ENCODE measurements at places on chromosomes 6 and 20.

DNA sequence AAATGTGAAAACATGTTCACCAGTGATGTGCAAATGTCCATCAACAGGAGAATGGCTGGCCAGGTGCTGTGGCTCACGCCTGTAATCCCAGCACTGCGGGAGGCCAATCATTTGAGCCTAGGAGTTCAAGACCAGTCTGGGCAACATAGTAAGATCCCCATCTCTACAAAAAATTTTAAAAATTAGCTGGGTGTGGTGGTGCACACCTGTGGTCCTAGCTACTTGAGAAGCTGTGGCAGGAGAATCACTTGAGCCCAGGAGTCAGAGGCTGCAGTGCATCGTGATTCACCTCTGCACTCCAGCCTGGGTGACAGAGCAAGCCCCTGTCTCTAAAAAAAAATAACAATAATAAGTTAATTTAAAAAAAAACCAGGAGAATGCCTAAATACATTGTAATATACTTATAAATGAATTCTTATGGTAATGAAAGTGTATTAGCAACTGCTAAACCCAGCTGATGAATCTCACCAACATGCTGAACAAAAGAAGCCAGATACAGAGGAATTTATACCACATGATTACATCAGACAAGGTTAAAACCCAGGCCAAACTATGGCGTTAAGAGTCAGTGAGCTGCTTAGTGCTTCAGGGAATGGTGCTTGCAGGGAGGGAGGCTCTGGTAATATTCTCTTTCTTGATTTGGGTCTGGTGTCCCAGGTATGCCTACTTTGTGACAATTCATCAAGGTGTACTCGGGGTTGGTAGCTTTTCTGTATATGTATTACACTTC lies 36.4 kb downstream of the RPP40 start:
- no peak for DNase-seq

DNA sequence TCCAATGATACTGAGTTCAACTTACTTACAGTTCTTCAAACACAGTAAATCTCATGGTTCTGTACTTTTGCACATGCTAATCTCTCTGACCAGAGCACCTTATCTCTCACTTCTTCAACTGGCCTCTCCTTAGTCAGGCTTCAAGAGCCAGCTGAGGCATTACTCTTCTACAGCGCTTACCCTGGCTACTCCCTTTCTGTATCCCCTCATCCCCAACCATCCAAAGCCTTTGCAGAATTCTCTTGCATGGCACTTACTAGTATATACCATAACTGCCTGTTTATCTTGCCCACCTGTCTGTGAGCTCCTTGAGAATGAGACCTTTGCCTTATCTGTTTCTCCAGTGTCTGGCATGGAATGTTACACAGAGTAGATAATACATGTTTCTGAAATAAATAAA lies 49.2 kb downstream of the SESN1 start:
- no peak for DNase-seq

DNA sequence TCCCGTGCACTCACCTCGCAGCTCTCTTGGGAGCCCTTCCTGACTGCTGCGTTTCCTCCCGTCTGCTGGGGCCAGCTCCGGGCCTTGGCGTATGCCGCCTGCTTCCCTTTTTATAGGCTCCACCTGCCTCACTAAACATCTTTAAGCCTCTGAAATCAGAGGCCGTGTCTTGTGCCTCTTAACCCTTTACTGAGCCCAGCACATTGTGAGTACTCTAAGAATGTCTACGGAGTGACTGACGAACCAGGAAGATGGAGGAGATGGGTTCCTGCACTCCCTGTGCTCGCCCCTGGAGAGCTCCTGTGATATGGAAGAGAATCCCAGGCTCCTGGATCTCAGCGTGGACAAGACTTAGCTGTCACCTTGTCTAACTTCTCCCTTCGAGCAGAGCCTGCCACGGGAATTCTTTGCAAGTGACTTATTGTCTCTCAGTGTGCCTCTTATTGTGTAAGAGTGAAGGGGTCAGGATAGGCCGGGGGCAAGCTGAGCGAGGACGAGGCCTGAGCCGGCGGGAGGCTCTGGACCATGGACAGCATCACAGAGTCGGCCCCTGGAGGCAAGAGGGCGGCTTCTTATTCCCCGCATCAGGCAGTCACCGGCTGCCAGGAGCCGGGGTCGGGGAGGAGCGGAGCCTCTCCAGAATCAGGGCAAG lies 70.9 kb upstream of the CCDC167 start:
- DNase-seq: no peak

DNA sequence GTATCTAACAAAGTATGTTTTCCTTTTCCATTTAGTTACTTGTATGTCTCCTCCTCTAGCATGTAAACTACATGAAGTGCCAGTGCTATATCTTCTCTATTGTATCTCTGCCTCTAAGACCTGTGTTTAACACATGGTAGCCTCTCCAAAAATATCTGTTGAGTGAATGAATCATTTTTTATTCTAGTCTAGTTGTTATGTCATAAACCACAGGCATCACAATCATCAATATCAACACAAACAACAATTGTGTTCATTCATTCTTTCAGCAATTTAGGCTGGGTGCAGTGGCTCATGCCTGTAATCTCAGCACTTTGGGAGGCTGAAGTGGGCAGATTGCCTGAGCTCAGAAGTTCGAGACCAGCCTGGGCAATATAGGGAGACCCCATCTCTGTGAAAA lies 111.6 kb upstream of the EYA4 start:
- no peak for DNase-seq

GRCh38 chr6:63476302-63476701 lies 96.0 kb upstream of the LOC128125822 start:
- DNase-seq: no peak

DNA sequence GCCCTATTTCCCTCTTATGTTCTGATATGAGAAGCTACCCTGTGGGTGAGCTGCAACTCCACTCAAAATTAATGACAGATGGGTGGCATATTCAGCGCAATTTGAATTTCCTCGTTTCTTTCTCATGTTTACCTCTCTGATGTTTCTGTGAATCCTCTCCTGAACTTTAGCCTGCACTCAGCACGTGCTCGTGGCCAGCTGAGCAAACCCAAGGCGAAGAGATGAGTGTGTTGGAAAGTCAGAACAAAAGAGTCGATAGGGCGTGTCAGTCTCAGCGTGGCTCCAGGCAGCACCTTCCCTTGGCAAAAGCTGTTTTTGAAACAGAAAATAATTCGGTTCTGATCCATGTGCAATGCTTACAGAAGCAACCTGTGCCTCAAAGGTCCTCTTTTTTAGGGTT lies 226.1 kb upstream of the GMDS start:
- DNase-seq: no peak

DNA sequence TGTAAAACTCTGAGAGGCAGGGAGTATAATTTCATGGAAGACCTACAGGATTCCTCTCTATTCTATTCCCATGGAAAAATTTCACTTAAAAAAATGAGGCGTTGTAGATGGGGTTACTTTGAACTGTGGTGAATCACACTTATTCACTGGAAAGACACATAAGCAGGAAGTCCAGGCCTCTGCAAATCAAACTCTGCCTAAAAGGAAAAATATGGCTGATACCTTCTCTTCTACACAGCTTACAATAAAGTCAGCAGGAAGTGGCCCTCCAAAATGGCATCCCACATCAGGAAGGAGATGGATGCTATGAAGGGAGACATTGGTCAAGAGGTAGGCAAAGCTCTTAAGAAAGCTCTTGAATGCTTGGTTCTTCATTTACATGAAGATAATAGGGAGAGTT lies 115.9 kb downstream of the FYN start:
- DNase-seq: no peak

- no peak for DNase-seq
Measured at GRCh38 chr6:136012198-136012887, 160.8 kb downstream of the PDE7B start.

- peak; percentile 21 for DNase-seq
Measured at GRCh38 chr20:4082406-4083097, 67.2 kb upstream of the RNF24 start.

DNA sequence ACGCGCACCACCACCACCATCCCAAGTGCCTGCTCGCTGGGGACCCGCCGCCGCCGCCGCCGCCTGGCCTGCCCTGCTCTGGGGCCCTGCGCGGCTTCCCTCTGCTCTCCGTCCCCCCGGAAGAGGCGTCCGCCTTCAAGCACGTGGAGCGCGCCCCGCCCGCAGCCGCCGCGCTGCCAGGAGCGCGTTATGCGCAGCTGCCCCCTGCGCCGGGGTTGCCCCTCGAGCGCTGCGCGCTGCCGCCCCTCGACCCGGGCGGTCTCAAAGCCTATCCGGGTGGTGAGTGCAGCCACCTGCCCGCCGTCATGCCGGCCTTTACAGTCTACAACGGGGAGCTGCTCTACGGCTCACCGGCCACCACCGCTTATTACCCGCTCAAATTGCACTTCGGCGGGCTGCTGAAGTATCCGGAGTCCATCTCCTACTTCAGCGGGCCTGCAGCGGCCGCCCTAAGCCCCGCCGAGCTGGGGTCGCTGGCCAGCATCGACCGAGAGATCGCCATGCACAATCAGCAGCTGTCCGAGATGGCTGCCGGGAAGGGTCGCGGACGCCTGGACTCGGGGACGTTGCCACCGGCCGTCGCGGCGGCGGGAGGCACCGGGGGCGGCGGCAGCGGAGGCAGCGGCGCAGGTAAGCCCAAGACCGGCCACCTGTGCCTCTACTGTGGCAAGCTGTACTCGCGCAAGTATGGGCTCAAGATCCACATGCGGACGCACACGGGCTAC lies 7.2 kb downstream of the PRDM13 start:
- no peak for DNase-seq

DNA sequence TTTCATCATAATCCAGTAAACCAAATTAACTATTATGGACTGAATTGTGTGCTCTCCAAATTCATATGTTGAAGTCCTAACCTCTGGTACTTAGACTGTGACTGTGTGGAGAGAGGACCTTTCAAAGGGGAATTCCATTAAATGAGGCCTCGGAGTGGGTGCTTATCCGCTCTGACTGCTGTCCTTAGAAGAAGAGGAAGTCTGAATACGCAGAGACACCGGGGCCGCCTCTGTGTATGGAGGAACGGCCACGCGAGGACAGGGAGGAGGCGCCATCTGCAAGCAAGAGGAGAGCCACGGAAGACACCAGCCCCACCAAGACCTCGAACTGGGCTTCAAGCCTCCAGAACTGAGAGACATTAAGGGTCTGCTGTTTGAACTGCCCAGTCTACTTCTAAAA lies 35.6 kb upstream of the RPS6KA2 start:
- DNase-seq: no peak

DNA sequence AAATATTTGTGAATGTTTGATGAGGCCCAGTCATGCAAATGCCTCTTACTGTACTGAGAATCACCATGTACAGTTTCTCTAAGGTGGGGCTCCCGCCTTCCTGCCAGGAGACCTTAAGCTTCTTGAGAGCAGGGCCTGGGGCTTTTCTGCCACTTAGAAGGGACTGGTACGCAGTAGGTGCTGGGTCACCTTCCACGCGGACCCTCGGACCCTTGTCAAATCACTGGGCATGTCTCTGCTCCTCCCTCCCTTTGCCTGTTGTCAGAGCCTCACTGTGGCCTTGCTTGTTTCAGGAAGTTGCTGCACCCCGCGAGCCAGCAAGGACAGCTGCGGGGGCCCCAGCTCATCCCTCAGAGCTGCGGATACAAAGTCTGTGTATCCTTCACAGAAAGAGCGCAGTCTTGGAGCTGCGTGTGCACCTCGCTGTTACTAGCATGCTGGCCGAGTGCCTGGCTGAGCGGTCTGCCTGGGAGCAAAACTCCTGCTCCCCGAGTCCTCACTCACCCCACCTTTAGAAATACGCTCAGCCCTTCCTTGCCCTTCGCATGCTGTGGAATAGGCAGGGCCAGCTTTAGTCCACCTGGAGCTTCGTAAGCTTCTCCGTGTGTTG lies 30.7 kb upstream of the IRF4 start:
- no peak for DNase-seq

DNA sequence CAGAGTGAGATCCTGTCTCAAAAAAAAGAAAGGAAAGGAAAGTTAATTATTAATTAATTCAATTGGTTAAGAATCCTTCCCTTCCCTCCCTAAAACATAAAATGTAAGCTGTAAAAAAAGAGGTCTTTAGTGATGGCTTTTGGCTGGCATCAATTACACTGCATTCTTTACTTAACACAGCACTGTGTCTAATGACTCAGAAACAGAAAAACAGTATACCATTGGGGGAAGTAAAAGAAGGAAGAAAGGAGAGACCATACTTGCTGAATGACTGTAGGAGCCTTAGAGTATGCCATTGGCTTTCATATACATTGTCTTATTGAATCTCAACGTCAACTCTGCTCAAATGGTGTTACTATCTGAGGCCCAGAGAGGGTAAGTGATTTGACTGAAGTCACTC lies 18.3 kb upstream of the CITED2 start:
- DNase-seq: no peak

DNA sequence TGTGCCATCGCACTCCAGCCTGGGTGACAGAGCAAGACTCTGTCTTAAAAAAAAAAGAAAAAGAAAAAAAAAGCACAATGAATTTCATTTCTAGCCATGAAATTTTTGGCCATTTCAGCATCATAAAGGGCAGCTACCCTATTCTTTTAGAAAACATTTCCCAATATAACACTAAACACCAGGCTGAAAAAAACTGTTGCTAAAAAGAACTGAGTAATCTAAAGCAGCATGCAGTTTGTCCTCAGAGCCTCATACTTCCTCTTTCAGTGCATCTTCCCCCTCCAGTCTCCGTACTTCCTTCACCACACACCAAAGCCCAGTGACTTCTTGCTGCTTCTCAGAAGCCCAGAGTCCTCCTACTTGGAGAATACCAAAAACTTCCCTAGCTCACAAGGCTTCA lies 5.6 kb upstream of the IFNGR1 start:
- DNase-seq: no peak

DNA sequence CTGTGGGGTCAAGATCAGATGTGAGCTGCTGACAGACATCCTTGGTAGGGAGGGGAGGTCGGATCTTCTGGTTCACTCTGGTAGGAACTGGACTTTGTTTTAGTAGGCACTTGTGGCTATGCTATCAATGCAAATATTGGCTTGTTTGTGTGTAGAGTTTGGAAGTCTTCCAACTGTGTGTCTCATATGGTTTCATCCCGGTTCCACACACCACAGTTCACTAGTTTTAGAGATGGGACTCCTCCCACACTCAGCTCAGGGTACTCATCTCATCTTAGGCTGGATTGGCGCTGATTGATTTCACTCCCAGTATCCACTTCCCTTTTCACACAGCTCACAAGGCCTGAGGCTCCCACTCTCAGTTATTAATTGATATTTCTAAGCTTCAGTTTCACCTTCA lies 161.3 kb downstream of the THBS2 start:
- no peak for DNase-seq

- DNase-seq: no peak
Measured at GRCh38 chr20:7523288-7523687, 417.0 kb downstream of the HAO1 start.

- DNase-seq: no peak
Measured at GRCh38 chr6:117346142-117346930, 79.4 kb downstream of the ROS1 start.

Data from stimulated activated CD4-positive, alpha-beta T cell treated with anti-CD3 and anti-CD28 coated beads, Interleukin-2, amount 100 ng/mL, for 48 hours (primary cell).